ENCODE measurements at places on chromosomes 12 and 14.

DNA sequence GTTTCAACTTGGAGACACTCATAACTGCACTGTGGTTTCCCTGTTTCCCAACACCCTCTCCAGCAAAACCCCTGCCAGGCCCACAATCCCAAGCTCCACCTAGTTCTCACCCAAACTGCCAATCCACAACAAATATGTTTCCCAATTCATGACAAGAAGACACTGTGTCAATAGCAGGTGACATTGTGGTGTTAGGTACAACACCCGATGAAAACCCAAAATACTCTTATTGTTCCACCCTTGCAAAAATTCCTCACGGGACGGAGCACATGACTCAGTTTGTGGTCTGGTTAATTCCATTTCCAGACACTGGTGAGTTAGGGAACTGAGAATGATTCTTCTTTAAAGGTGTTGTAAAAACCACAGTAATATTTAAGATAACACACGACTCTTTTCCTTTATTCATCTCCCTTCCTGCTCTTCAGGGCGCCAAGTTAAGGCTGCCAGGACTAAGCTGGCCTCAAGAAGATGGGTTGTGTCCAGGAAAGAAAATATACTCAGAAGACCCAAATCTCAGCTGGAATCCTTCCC, 735.5 kb downstream of the MED13L start:
- DNase-seq = no peak

DNA sequence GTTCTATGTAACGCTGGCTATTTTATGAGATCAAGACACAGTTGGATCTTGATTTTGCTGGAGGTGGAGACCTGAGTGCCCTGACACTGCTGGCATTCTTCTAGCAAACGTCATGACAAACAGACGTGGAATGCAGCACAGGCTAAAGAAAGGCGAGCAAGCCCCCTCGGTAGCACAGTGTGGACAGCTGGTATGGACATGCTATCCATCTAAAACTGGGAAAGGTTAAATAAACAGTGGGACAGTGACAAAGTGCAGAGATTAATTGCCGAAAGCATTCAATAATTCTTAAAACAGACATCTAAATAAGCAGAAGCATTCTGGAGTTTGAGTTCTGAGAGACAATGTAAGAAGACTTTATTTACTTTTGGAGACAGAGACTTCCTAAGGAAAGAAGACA, 237.2 kb downstream of the FBXL14 start:
- no peak for DNase-seq

DNA sequence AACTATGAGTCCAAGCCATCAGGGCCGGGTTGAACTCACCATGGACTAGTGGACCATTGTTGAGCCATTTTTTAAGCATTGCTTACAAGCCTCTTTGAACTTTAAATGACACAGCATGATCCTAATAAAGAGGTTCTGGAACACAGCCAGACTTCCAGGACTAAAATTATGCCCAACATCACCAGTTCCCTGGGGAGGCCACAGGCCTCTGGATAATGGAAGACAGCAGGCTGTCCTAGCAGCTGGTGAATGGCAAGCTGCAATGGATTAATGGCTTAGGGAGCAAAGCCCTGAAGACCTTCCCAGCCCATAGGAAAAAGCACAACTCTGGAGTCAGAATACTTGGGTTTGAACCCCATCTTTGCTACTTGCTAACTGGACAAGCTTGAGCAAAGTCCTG, 71.3 kb downstream of the FLRT2 start:
- no peak for DNase-seq

- DNase-seq = no peak
These were observed 121.4 kb upstream of the PCED1B start for GRCh38 chr12:46958053-46958452.

DNA sequence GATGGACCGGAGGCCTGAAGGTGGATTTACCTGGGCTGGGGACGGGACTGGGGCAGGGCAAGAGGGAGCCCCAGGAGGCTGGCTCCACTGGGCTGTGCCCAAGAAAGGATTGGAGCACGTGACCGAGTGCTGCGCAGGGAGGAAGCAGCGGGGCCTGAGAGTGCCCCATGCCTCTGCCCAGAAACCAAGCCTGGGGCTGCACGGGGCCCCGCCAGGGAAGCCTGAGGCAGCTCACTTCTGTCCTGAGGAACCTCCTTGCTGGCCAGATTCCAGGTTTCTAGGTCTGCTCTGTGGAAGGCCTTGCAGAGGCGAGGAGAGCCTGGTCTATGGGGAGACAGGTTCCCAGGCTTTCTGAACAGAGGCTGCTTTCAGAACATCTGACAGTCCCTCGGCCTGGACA, 10.4 kb downstream of the NGB start:
- DNase-seq = no peak

- DNase-seq = no peak
These were observed 74.9 kb downstream of the PRKCH start for GRCh38 chr14:61396279-61396678.

- DNase-seq = no peak
These were observed 737.7 kb downstream of the DIO2 start for GRCh38 chr14:79473651-79474050.

- DNase-seq = no peak
These were observed 28.2 kb upstream of the RNASE1 start for GRCh38 chr14:20830831-20831230.

DNA sequence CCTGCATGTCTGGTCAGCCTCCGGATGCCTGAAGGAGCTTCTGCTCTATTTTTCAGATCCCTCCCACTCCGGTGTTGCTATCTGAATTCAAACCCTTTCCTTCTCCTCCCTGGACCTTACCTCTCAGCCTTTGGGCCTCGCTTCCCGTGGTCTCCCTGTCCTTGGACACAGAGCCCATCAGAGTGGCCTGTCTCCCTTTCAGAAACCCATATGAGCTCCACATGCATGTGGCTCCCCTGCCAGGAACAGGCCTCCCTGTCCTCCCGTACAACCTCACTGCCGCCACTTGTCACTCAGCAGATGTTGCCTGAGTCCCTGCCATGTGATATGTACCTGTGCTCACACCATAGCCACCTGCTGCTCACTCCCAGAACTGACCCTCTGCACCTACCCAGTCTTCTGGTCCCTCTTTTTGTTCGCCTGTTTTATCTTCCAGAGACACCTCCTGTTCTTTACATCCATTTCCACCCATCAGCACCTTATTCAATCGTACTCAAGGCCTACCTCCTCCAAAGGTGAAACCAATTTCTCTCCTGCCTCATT, 182.5 kb downstream of the ZFP36L1 start:
- DNase-seq = no peak

- DNase-seq = peak; percentile 76
These were observed 15.4 kb downstream of the SELPLG start for GRCh38 chr12:108618079-108618952.

GRCh38 chr14:84085493-84085892, 1444.5 kb upstream of the FLRT2 start:
- no peak for DNase-seq

- DNase-seq = no peak
These were observed 575 bp upstream of the FMNL3 start for GRCh38 chr12:49707812-49708147.

- DNase-seq = no peak
These were observed 6.8 kb upstream of the UNC119B start for GRCh38 chr12:120703311-120703942.

- DNase-seq = no peak
These were observed 1.4 kb downstream of the CHPT1 start for GRCh38 chr12:101698800-101699347.

DNA sequence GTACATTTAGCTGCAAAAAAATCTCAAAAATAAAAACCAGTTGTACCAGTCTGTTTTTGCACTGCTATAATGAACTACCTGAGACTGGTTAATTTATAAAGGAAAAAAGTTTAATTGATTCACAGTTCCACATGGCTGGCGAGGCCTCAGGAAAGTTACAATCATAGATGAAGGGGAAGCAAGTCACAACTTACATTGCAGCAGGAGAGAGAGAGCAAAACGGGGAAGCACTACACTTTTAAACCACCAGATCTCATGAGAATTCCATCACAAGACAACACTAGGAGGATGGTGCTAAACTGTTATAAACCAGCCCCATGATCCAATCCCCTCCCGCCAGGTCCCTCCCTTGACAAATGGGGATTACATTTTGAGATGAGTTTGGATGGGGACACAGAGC, 186.0 kb downstream of the TMTC3 start:
- no peak for DNase-seq

DNA sequence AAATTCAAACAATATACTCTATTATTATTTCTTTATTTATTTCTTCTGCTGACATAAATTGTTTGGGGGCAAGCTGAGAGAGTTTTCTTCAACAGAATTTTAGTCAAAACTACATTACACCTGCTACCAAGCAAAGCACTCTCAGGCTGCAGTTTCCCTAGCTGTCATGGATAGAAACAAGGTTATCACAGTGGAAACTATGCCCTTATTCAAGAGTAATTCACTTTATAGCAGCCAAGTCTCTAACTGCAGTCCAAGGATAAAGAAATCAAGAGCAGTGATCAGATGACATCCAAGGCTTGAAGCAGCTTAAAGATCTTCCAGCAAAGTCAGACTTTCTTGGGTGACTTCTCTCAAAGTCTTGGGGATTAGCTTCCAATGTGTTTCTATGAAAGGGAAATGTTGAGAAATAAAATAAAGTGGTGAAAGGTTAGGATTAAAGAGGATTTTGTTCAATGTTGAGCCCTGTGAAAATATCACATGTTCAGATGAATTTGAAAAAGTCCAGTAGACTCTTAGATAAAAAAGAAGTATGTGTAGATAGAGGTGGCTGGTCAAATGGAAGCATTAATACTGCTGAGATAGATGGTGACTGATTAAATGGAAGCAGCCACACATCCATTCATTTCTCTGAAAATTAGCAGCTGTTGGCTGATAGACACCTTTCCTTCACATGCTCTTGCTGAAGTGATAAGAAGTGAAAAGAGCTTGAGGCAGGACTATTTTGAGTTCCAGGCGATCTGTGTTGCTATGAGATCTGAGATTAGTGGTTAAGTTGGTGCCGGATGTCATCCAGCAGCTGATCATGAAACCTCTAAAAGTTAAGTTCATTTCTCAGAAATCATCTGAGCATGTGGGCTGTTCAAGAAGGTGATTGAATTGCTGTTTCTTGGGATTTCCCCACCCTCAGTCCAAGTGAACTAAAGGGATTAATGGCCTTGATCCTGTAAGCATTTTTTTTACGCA, 257.8 kb upstream of the BTG1 start:
- peak; percentile 88 for DNase-seq

- DNase-seq = peak; percentile 29
These were observed 41.4 kb upstream of the TUNAR start for GRCh38 chr14:95835121-95835730.
